Stimulated activated CD4-positive, alpha-beta T cell treated with anti-CD3 and anti-CD28 coated beads, Interleukin-4, amount 100 ng/mL, for 48 hours (primary cell): ENCODE measurements at places on chromosomes 1 and 21.
A peak's percentile ranks its signal among the peaks of the same experiment; 100 is the strongest.

DNA sequence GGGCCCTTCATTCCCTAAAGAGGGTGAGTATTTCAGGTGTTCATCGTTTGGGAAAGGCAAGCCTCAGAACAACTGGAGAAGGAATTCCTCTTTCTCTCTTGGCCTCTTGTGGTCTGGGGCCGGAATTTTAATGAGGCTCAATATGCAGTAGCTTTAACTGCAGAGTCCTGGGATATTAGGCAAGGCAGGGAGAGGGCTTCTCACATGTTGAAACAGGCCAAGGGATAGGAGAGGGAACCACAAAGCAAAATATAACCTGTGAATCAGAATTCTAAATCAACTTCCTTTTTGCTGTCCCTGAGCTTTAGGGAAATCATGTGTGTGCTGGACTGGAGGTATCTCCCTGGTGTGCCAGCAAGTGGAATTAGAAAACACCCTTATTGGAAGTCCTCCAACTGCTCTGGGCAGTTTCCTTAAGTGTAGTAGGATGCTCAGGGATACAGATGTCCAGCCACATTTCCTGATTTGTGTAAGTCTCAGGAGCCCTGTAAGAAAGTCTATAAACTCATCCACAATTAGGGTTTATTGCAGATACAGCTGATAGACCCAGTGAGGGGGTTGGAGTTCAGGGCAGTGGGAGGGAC, 215.8 kb upstream of the ZRANB2 start:
- DNase-seq: no peak

GRCh38 chr1:101745551-101746270, 251.0 kb downstream of the OLFM3 start:
- no peak for DNase-seq

GRCh38 chr21:34967509-34968289, 81.4 kb downstream of the RUNX1 start:
- peak; percentile 38 for DNase-seq

DNA sequence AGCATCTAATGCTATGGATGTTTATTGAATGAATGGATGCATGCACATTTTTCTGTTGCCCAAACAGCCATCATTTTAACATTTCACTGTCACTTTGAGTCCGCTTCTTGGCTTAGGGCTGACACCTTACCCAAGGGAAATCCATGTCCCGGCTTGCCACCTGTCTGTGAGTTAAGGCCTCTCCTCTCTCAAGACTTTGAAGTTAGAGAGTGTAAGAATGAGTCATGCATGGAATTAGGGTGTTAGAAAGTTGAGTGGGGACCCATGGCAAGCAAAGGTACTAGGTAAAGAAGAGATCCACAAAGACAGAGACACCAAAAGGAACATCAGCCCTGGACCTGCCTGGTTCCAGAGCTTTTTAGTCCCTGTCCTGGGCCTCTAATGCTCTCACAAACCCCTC, 35.1 kb downstream of the ATP1A1 start:
- DNase-seq: no peak

- DNase-seq: no peak
Observed at GRCh38 chr21:34128674-34129038, 55.3 kb downstream of the MRPS6 start.

DNA sequence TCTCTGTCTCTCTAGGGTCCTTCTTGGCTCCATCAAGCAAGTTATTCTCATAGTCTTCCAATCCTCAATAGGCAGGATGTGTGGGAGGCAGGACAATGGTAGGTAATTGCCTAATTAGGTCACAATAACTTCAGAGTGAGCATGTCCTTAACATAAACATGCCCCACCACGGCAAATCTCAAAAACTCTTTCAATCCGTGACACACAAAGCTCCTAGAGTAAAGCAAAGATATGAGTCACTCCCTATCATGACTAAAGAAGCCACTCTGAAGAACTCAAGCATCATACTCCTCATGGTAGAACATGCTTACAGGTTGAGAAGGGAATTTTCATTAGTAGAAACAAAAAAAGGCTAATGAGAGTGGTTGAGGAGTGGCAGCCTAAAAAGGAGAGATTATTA, 4.9 kb downstream of the HAO2 start:
- DNase-seq: no peak

GRCh38 chr1:94269921-94270320, 32.5 kb upstream of the ARHGAP29 start:
- no peak for DNase-seq

DNA sequence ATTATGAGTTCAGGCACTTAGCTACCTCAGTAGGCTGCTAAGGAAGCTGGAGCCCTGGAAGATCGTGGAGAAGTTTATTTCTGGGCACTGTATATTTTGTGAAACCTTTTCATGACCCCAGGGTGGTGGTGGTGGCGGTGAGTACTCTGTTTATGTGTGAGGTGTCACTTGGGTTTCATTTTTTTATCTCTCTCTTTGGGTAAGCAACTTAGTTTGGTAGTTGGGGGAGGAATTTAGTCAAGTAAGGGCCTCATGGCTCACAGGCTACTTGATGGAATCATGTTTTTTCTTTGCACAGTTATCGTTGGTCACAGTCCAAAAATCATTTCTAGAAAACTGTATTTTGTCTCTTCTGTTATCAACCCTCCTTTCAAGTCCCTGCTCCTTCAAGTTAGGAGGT, 33.9 kb downstream of the C1orf141 start:
- no peak for DNase-seq

DNA sequence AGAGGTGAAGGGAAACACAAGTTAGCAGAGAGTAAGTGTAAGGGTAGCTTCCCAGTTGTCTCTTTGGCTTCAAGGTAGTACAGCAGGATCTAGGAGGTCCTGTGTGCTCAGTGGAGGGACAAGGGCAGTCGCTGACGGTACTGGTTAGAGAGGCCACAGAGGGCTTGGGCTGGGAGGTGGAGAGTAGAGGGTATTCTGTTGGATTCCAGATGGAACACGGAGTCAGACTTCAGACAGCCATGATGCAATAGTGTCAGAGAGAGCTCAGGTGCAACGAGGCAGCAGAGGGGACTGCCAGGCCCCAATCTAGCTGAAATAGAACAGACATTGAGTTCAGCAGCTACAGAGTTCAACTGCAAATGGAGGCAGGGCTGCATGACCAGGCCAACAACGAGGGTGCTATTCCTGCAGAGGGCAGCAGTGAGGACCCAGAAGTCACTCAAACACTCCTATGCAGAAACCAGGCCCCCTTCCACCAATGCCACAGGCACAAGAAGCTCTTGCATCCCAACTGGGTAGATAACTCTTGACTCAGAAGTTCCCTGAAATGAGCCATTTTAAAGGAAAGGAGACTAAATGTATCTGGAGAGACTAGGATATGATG, 325.0 kb upstream of the ESRRG start:
- DNase-seq: no peak

- DNase-seq: no peak
Observed at GRCh38 chr1:180542113-180542837, 16.5 kb upstream of the OVAAL start.

DNA sequence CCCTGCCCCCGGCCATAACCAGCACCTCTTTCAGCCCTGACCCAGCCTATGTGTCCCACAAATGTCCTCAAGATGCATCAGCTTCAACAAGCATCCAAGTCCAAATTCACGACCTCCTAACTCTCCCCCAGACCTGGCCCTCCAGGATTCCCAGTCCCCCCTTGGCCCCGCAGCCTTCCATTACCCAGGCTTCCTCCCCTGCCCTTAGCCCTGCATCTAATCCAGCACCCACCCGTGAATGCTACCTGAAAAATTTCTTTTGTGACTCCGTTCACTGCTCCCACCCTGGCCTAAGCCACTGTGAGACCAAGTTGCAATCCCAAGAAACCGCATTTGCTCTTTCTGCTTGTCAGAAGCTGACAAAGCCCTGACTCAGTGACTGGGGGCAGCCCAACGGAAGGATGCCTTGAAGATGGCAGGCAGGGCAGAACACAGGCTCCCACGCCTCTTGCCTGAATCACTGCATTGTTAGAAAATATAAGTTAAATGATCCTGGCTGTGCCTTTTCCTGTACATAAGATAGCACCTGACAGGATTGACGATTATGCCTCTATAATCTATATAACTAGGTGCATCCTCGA, 939 bp upstream of the MFAP2 start:
- DNase-seq: no peak

DNA sequence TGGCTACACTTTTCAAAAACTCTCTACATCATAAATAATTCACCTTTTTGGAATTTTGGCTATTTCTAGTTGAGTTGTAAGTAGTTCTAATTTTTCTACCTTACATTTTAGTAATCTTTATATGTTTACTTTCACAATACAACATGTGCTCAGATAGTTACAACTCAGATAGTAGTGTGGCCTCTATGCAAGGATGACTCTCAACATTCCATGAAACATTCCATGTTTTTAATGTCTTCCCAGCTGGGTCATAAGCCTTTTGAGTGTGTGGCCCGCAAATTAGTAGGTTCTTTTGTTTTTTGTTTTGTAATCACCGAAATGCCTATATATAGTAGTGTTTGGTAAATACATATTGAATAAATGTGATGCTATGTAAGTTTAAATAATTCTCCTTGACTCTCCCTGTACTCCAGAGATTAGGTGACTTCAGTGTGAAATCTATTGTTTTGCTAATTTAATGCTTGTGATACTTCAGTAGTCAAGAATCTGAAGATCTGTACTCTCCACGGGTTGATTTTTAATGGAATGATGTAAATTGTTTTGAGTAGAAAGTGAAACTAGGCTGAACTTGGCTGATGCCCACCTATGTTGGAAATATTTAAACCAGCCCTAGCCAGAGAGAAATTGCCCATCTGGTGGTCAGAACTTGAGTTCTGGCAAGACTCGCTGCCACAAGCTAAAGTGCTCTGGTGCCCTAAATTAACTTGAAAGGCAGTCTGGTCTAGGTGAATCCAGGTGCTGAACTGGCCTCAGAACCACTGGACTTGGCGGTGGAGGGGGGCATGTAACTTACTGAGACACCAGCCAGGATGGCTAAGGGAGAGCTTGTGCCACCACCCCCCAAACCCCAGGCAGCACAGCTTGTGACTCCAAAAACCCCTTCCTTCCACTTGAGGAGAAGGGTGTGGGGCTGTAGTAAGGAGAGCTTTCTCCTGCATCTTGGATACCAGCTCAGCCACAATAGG, 165.6 kb downstream of the USP25 start:
- no peak for DNase-seq

GRCh38 chr1:80656641-80657040, 1144.1 kb upstream of the ADGRL2 start:
- no peak for DNase-seq

DNA sequence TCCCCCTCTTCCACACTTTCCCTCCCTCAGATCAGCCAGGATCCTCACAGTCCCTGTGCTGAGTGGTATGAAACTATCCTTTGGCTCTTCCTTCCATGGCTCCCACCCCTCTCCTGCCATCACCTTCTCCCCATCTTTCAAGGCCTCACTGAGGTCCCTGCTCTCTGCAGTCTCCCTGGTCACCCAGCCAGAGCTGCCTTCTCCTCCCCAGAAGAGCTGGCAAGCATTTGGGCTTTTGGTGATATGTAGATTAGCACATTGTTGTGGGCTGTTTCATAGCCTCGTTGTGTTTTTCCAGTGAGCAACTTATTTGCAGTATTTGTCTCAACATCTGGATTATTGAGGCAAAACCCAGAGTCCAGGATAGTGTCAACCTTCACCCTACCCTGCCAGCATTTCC, 2.2 kb downstream of the CSF1 start:
- DNase-seq: no peak

- DNase-seq: no peak
Observed at GRCh38 chr1:85700422-85700821, 7.8 kb downstream of the ZNHIT6 start.

- no peak for DNase-seq
Observed at GRCh38 chr1:219954736-219955421, 26.5 kb upstream of the SLC30A10 start.

- no peak for DNase-seq
Observed at GRCh38 chr1:209802117-209802779, 3.7 kb downstream of the IRF6 start.

- DNase-seq: no peak
Observed at GRCh38 chr1:48341221-48341620, 118.7 kb downstream of the SLC5A9 start.

- no peak for DNase-seq
Observed at GRCh38 chr1:59057211-59057694, 239.6 kb upstream of the FGGY start.
